ENCODE measurements at places on chromosomes 3 and 15.

- DNase-seq = no peak
Observed at GRCh38 chr3:115961380-115961779, 338.1 kb downstream of the GAP43 start.

- DNase-seq = no peak
Observed at GRCh38 chr3:87333393-87333892, 57.1 kb upstream of the POU1F1 start.

- no peak for DNase-seq
Observed at GRCh38 chr3:172087198-172087597, 47.8 kb downstream of the FNDC3B start.

- no peak for DNase-seq
Observed at GRCh38 chr3:150081084-150081483, 110.4 kb upstream of the PFN2 start.

- no peak for DNase-seq
Observed at GRCh38 chr15:90358124-90359033, 6.3 kb downstream of the ZNF774 start.

GRCh38 chr15:96896766-96897165 is 566.3 kb downstream of the NR2F2 start:
- no peak for DNase-seq

DNA sequence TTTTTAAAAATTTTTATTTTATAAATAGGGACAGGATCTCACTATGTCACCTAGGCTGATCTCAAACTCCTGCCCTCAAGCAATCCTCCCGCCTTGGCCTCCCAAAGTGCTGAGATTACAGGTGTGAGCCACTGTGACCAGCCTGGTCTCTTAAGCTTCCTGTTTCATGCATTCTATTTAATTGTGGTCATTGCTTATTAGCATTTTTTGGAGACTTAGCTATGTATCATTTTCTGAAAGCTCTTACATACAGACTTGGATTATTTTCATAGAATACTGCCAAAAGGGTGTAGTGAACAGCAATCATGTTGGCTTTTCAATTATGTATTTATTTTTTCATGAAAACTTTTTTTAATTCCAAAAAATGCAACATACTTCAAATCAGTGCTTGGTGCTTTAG is 51.5 kb upstream of the DCUN1D1 start:
- no peak for DNase-seq

- no peak for DNase-seq
Observed at GRCh38 chr3:62161371-62161770, 212.0 kb downstream of the FEZF2 start.

DNA sequence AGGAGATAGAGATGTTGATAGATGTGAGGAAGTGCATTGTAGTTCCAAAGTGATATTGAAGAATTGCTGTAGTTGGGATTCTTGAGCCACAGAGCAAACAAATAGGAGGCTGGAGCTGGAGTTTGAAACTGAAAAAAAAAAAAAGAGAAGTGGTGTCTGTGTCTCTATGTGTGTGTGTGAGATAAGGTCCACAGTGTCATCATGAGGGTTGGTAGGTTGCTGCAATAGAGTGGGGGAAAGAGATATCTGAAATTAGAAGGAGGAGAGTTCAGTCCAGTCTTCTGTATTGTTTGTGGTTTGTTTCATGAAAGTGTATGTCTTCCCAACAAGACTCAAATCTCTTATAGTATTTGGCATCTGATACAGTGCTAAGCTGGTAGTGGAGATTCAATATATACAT is 37.3 kb upstream of the CACNA1D start:
- no peak for DNase-seq

DNA sequence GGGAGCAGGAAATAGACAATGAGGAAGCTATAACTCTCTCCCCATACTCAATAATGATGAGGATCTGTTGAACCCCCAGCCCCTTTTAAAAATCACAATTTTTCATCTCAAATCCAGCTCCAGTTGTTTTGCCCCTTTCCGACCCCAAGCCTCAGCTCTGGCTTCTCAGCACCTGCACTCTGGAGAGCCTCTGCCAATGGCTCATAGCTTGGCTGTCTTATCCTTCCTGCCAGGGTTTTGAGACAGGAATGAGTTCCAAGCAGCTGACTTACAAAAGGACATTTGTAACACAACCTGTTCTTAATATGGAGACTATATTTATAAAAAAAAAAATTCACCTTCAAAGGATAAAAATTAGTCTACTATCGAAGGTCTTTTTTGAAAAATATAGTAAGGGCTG is 105.9 kb upstream of the NEDD4 start:
- no peak for DNase-seq

DNA sequence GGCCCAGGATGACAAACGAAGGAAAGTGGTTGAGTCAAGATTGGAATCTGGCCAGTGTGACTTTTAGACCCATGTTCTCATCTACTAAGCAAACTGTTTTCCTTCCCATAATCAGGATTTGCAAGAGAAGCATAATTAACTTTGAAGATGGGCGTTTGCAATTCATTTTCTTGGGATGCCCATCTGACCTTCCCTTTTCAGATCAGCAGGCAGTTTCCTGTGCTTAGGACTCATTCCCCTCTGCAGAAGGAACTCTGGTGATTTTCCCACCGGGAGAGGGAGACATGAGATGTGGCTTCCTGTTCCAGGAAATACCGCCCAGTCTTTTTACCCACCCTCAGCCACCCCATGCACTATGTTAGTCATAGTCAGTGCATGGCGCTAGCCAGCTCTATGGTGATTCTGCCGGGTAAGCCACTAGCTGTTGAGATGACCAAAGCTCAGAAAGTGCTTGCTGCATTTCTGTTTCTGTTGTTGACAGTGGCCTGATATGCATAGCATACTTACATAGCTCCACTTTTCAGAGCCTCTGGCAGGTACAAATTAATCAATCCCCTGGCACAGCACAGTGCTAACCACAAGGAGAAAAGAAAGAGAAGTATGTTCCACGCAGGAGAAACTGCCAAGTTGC is 129.4 kb downstream of the VGLL4 start:
- no peak for DNase-seq

DNA sequence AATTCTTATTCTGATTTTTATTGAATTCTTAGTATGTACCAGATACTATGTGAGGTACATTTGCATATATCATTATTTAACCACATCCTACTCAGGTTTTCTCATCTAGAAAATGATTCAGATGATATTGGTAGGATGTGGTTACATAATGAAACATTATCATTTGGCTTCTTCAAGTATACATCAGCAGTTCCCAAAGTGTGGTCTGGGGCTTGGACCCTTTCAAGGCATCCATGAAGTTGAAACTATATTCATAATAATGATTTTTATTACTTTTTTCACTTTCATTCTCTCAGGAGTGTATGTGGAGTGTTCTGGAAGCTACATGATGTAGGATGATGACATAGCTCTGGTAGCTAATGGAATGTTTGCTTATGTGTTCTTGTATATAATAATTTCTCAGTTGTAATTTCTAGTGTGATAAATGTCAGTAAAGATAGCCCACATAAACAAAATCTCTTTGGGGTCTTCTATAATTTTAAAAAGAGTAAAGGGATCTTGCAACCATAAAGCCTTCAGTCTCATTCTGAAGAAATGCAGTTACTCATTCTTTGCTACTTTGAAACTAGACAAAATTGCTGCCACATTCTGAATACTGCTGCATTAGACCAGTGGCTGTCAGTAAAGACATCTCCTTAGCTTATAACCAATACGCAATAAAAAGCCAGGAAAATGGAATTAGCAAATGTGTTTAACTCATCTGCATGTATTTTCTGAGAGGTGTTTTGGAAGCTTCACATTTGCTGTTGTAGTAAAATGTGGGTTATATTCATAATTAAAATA is 95.8 kb downstream of the PPARG start:
- DNase-seq = no peak

- DNase-seq = no peak
Observed at GRCh38 chr15:87961851-87962420, 294.6 kb downstream of the NTRK3 start.

DNA sequence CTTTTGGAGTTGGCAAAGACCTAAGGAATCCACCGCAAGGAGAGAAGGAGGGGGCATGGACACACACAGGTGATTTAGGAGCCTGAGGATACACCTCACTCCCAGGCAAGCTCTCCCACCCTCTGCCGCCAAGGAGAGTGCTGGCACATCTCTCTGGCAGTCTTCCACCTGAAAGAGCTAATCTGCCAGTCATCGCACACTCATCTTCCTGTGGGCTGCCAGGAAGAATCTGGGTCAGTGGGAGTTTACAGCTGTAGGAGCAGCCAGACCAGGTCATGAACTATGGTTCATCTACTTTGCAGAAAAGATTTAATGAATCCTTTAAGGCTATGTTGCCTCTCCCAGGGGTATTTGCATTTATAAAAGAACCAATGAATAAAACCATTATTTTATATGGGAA is 170.6 kb upstream of the TSC22D2 start:
- DNase-seq = no peak
